ENCODE measurements at places on chromosomes 2 and 18.

GRCh38 chr18:23635283-23636070 lies 27.2 kb downstream of the ANKRD29 start:
- no peak for DNase-seq

GRCh38 chr2:100782380-100782878 lies 37.5 kb upstream of the NPAS2 start:
- no peak for DNase-seq

- peak; percentile 20 for DNase-seq
Measured at GRCh38 chr2:181683518-181684453, 3.5 kb upstream of the NEUROD1 start.

DNA sequence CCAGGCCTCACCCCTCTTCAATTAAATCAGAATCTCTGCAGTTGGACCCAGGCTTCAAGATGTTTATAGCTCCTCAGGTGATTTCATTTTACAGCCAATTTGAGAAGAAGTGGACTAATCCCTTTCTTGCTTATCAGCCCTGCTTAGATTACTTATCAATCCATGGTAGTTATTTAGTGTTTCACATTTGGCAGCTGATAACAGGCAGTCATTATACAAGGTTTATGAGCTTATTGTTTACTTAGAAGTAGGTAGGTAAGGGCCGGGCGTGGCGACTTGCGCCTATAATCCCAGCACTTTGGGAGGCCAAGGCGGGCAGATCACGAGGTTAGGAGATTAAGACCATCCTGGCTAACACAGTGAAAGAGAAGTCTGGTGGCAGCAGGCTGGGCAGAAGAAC lies 237.5 kb downstream of the CTNNA2 start:
- DNase-seq = no peak

DNA sequence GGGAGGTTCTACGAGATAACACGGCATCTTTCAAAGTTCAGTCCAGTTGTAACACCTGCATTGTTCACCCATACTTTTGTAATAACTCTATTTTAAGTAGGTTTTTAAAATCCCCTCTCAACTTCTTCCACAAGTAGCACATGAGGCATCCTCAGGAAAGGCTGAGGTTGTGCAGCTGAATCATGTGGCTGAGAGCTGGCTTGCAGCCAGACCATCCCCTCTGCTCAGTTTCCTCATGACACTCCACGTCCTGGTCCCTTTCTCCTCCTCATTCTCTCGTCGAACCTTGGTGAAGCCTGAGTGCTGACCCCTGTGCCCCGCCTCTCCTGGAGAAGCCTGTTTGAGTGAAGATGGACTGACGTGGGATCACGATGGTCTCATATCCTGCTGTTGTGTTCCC lies 42.5 kb downstream of the POU3F3 start:
- no peak for DNase-seq

GRCh38 chr2:28952836-28953211 lies 28.3 kb upstream of the TOGARAM2 start:
- DNase-seq = no peak

DNA sequence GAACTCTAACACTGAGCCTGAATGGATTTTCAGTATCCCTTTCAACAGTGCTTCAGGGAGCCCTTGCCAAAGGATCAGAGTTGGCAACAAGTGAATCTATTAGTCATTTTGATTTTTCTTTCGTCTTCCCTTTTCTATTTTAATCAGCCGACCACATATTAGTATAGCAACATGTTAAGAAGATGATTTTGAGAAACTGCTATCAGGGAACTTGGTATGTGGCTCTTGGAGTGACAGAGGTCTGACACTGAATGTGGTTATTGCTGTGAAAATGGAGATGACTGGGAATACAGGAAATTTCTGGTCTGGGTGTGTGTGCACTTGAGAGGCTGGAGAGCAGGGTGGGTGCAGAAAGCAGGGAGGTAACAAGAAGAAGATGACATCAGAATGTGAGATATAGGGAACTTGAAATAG lies 28.7 kb upstream of the IL1RL1 start:
- no peak for DNase-seq

GRCh38 chr2:238936162-238937052 lies 88.5 kb downstream of the TWIST2 start:
- no peak for DNase-seq

DNA sequence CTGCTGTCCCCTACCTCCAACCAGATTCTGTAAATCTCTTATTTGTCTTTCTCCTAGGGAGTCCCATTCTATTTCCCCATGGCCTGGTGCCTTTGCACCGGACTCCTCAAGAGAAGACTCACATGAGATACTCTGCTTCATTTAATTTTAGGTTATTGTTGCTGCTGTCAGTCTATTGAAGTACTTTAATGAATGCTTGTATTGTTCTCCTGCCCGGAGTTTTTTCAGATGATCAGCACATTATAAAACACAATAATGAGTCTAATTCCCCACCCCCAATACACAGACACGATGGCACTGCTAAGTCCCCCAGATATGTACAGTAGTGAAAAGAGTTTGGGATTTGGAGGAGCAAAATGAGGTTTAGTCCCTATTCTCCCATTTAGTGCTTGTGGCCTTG lies 58.9 kb downstream of the HAUS1 start:
- DNase-seq = no peak

DNA sequence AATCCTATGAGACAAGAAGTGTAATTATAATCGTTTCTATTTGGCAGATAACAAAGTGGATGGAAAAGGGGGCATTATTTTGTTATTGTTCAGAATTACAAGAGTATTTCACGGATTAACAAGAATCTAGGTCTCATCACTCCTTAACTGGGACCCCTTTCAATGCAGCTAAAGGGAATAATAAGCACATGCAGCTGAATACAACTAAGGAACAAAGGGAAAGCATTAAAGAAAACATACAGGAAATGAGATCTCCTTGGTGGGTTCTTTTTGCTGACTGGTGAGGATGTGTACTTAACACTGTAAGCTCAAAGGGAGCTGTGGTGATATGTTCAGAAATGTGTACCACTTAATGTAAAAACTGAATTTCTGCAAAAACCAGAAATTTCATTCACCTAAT lies 140.5 kb upstream of the WDSUB1 start:
- DNase-seq = no peak

DNA sequence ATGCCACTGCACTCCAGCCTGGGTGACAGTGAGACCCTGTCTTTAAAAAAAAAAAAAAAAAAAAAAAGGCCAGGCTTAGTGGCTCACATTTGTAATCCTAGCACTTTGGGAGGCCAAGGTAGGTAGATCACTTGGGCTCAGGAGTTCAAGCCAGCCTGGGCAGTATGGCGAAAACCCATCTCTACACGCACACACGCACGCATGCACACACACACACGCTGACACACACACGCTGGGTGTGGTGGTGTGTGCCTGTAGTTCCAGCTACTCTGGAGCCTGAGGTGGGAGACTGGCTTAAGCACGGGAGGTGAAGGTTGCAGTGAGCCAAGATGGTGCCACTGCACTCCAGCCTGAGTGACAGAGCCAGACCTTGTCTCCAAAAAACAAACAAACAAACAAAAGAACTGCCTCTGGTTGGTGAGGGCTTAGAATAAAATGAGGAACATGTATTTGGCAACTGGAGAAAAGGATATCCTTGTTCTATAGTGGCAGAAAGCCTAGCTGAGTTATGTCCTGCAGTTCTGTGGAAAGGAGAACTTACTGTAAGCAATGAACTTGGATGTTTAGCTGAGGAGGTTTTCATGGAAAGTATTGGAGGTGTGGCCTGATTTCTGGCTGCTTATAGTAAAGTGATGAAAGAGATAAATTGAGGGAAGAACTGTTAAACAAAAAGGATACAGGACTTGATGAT lies 34.0 kb downstream of the HAT1 start:
- DNase-seq = no peak

GRCh38 chr18:22971038-22971437 lies 37.9 kb downstream of the RBBP8 start:
- DNase-seq = no peak

- DNase-seq = no peak
Measured at GRCh38 chr2:9285921-9286320, 79.3 kb downstream of the ASAP2 start.

DNA sequence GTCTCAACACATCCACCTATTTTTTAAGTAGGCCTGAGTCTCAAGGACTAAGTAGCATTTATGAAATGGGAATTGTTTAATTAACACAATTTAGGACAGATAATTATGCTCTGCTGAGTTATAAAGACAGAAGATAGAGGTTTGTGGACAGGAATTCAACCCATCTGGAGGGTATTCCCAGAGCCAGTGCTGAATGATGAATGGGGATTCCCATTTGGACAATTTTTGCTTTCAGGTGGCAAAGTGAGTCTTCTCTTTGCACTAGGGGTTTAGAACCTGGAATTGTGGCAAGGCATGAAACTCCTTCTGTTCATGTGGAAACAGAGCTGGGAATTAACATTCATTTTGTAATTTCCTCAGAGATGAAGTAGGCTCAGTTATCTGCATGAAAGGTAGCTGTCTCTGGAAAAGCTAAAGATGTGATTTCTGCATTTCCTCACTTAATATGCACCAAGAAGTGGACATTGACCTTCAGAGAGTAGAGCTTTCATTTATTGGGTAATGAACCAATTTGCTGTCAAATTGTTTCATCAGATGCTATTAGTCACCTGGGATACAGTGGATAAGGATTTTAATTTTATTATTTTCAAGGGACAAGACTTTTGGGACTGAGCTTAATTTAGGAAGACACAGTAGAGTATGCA lies 212.1 kb upstream of the NRXN1 start:
- no peak for DNase-seq

- no peak for DNase-seq
Measured at GRCh38 chr2:219611866-219612576, 14.4 kb downstream of the STK11IP start.

GRCh38 chr2:122028371-122029100 lies 273.1 kb downstream of the TSN start:
- DNase-seq = no peak

- DNase-seq = no peak
Measured at GRCh38 chr2:98241592-98241991, 104.7 kb upstream of the CNGA3 start.

DNA sequence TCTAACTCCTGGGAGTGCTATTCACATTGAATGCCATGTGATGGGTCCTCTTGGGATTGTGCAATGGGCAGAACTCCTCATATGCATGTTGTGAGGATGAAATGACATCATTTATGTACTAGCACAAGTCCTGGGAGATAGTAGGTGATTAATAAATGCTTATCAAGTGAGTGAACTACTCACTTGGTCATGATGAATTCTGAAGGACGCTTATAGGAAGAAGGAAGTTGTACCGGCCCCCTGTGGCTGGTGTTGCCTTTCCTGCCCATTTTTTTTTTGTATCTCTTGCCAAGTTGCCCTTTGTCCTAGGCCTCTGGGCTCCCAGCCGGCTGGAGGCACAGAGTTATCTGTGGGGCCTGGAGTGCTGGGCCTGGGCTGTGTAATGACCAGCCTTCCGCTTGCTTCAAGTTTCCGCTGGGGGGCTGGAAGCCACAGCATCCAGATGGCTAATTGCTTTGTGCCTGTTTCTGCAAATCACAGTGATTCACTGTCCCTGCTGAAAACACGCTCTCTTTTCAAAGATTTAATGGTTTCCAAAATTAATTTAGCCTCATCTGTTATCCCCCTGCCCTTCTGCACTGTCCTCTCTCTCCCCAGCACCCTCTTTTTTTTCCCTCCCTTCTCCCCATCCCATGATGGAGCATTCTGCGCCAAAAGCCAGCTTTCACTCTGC lies 33.7 kb upstream of the MRPL33 start:
- no peak for DNase-seq

- no peak for DNase-seq
Measured at GRCh38 chr2:216683846-216684245, 11.5 kb downstream of the IGFBP5 start.

GRCh38 chr18:79597831-79598632 lies 81.6 kb upstream of the CTDP1 start:
- DNase-seq = no peak

- DNase-seq = no peak
Measured at GRCh38 chr2:217849154-217849975, 153.4 kb downstream of the TNS1 start.

- DNase-seq = no peak
Measured at GRCh38 chr2:74778381-74779264, 55.3 kb upstream of the HK2 start.

DNA sequence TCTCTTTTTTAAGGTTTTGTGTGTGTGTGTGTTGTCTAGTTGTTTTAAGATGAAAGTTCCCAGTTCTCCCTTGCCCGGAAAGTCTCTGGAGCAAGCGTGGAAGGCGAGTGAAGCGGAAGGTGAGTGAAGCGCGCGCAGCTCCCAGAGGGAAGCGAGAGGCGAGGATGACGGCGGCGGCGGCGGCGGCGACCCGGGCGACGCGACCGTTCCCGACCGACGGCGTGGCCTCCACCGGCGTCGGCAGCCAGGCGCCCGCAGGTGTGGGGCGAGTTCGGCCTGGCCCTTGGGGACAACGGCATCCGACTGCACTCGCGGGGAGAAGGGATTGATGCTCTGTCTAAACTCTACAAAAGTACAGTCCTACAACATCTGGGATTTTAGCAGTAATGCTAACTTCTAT lies 321.9 kb downstream of the CELF4 start:
- no peak for DNase-seq

- no peak for DNase-seq
Measured at GRCh38 chr2:50720697-50721315, 311.1 kb downstream of the NRXN1 start.

DNA sequence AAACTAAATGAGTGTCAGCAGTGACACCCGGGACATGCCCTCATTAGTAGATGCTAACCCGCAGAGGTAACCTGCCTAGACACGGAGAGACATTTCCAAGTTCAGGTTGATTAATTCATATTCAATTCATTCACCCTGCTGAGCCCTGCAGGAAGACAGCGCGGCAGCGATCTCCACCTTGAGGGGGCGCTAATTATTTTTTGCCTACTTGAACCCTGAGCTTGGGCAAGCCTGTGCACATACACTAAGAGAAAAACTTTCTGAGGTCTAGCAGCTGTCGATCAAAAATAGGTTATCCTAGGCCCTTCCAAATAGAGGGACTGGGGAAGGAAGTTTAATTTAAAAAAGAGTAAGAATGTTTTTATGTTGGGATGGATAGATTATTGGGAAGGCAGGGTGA lies 1.3 kb upstream of the LYPD6 start:
- DNase-seq = no peak

DNA sequence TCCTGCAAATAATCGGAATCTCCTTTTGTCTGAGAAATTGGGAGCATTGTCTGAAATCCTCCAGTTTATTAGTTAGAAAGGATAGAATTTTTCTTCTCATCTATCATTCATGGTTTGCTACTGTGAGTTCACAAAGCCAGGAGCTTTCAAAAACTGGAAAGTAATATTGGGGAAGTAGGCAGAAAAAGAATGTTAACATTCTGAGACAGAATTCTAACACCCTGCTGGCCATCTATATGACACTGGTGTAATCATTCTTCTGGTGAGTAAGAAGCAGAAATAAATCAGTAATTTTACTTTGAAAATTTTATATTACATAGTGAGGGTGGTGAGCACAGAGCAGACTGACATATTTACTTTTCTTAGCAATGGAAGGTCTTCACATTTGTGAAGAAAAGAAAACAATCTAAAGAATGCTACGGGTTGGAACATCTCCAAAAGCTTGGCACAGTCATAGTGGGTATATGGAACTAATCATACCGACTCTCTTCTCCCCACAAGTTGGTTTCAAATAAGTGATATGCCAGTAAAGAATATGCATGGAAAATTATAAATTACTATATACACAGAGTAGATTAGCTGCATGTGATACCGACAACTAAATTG lies 344.9 kb downstream of the LPIN1 start:
- DNase-seq = no peak

GRCh38 chr18:45449418-45450227 lies 165.7 kb upstream of the SLC14A2 start:
- DNase-seq = no peak

- no peak for DNase-seq
Measured at GRCh38 chr2:129464036-129464435, 515.4 kb upstream of the RAB6C start.
